ENCODE measurements at places on chromosomes 2 and 18. TPM values are rescaled to one million over a fixed set of nuclear protein-coding genes. Genes with fewer than 3 reads are reported as not detected.

GRCh38 chr2:8638327-8638726 lies 43.5 kb upstream of the ID2 start:
- DNase-seq = no peak

DNA sequence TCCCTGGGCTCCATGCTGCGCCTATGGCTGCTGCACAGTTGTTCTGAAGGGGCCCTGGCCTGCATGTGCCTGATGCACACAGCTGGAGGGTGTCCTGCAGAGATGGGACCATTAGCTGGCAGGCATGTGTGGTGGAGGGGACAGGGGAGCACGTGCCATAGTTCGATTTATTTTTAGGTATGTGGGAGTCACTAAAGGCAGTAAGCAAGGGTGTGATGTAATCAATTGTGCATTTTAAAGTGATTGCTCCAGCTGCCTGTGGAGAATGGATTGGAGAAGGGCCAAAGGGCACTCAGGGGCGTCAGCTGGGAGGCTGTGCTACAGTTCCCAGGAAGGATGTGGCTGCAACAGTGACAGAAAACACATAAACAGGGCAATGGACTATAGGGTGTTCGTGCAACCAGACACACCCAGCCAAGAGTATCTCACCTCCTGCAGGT lies 205.1 kb downstream of the ARL4C start:
- peak; percentile 49 for DNase-seq

GRCh38 chr2:129709956-129710598 lies 269.4 kb upstream of the RAB6C start:
- no peak for DNase-seq

- DNase-seq = peak; percentile 73
Observed at GRCh38 chr2:9984217-9984739, 32.8 kb downstream of the GRHL1 start.

GRCh38 chr2:46042207-46042637 lies 255.0 kb upstream of the EPAS1 start:
- no peak for DNase-seq

- no peak for DNase-seq
Observed at GRCh38 chr2:2561346-2562095, 230.4 kb upstream of the MYT1L start.

DNA sequence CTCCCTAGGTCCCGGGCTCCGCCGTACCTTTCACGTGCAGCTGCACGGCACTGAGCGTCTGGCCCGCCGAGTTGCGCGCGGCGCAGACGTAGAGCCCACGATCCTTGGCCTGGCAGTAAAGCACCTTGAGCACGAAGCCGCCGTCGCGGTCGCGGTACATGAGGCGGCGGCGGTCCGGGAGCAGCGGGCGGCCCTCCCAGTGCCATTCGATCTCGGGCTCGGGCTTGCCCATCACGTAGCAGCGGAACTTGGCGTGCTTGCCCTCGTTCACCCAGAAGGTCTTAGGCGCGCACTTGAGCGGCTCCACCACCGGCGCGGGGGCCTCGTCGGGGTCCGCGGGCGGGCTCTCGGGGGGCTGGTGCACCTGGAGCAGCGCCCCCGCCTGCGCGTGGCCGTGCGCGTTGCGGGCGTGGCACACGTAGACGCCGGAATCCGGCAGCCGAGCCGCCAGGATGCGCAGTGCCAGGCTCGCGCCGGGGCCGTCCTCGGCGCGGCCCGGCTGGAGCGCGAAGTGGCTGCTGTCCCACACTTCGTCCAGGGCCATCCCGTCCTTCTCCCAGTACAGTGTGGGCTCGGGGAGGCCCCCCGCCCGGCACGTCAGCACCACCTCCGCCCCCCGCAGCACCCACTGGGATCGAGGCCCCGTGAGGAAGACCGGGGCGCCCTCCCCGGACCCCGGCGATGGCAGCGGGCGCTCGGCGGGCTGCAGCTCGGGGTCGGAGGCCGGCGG lies 980 bp downstream of the OBSL1 start:
- peak; percentile 50 for DNase-seq

GRCh38 chr2:240494194-240494793 lies 58.8 kb downstream of the GPC1 start:
- DNase-seq = no peak

DNA sequence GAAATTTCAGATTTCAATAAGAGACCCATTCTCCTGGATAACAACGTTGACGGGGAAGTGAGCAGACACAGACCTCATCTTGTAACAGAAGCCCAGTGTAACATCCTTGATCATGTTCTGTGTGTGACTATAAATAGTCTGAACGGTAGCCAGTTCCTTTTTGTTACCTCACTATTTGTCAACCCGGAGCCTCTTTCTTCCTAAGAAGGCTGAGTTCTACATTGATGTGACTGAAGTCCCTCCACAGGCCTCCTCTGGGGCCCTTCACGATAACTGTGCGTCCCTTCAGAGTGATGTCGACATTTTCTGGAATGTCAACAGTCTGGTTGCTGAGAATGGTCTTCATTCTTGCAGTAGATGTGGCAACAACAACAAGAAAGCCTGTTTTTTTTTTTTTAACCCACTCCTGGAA lies 6.3 kb upstream of the PLEKHM3 start:
- DNase-seq = no peak

DNA sequence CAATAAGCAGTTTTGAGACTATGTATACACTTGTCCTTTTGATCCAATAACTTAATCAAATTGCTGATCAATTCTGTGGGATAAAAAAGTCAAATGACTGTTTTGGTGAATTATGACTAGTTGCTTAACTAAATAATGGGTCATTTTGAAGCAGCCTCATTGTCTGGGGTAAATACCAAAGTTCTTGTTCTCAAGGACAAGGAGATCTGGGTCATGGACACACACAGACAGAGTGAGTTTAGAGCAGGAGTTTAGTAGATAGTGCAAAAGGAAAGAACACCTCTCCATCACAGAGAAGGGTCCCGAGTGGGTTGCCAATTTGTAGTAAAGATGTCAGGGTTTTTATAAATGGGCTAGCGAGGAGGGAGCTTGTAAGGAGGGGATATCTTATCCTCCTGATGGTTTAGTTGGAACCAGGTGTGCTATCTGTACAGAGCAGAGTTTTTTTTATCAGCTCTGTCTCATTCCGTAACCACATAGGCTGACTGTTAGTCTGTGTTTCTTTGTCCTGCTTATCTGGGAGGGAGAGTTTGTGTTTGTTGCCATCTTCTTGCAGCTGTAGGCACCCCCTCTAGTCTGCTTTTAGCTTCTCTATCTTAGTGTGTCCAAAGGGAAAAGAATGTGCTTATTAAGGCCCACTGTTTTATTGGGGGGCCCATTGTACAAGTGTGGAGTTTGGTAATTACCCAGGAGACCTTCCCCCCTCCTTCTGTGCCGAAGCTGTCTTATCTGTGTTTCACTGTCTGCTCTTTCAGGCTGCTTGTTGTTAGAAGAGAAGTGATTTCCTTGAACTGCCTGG lies 48.7 kb upstream of the C1GALT1C1L start:
- DNase-seq = no peak

DNA sequence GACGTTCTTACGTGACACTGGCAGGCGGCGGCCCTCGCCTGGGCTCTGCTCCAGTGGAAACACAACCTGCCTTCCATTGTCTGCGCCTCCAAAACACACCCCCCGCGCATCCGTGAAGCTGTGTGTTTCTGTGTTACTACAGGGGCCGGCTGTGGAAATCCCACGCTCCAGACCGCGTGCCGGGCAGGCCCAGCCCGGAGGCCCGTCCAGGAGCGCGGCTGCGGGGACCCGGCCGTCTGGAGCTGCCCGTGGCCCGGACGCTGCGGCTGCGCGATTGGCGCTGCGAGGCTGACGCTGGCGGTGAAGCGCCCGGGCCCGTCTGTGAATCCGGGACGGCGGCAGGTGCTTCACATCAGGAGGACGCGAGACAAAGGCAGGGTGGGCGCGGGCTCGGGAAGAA lies 670.3 kb upstream of the SALL3 start:
- DNase-seq = no peak

DNA sequence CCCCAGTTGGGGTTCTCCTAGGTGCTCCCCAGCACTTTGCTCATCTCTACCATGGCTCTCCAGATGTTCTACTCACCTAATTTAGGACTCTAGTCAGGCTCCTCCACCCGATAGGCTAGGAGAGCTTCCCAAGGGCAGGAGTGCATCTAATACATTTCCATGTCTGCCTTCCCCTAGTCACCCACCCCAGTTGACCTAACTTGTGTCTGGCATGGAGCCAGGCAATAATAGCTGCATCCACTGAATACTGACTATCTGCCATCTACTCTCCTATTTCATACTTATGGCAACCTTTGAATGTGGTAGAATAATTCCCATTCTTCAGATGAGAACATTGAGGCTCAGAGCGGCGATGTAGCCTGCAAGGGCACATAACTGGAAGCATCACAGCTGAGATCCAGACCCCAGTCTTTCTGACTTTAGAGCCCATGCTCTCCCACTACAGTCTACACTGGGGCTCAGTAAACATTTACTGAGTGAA lies 71.8 kb upstream of the YWHAQ start:
- DNase-seq = no peak

- peak; percentile 54 for DNase-seq
Observed at GRCh38 chr2:188884046-188884445, 90.1 kb upstream of the COL3A1 start.

- peak; percentile 30 for DNase-seq
Observed at GRCh38 chr2:207238831-207239701, 73.3 kb upstream of the KLF7 start.

- no peak for DNase-seq
Observed at GRCh38 chr2:56192664-56193305, 9.0 kb downstream of the CCDC85A start.

DNA sequence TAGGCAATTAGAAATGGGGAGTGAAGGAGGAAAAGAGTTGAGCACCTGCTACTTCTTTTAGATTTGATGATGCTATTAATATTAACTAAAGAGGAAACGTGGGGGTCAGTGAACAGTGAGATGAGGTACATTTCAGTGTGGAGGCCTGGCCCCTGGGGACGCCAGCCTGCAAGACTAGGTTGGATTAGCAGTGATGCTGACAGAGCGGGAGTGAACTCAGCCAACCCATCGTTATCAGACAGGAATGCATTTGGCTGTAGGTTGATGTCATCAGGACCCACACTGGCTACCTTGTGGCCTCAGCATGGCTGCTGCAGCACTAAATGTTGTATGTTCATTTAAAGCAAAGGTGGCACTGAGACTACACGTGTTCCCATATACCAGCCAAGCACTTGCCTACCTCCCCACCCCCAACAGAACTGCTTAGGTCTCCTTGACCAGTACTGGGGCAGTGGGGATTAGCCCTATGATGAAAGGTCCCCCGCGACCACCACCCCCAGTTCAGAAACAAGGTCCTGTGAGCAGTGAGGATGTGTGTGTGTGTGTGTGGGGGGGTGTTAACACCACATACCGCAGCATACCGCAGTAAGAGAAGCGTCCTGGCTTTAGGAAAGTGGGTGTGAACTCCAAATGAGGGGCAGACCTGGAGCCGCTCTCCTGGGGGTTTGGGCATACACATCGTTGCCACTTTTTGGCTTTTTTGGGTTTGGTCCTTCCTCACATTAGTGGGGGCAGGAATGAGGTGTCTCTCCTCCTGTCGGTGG lies 26.0 kb downstream of the DGKD start:
- DNase-seq = no peak

- DNase-seq = no peak
Observed at GRCh38 chr2:241532168-241532567, 23.8 kb upstream of the STK25 start.

DNA sequence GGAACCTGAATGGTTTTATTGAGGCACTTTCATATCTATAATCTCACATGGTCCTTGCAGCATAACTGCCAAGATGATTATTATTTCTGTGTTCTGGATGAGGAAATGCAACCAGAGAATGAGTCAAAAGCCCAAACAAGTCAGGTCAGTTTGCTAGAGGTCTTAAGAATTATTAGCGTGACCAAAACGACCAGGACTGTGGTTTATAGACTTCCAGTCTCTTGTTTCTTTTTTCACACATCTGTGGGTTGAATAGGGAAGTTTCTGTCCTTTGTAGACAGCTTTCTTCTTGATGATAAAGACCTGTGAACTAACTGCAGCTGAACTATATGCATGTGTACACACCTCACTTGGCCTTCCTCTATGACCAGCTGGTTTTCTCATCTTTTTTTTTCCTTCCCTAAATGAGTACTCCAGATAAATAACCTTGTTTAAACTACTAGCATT lies 13.9 kb downstream of the ADAM23 start:
- no peak for DNase-seq

DNA sequence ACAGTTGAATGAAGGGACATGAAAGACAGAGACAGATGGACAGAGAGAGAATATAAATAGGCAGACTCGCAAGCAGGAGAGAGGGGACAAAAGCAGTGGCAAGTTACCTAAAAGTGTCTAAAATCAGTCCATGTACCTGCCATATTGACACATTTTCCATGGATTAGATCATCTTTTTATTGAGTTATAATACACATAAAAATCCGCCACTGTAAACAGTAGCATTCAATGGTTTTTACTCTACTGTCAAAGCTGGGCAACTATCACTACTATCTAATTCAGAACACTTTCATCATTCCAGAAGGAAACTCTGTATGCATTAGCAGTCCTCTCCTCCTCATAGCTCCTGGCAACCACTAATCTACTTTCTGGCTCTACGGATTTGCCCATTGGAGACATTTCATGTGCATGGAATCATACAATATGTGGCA lies 10.1 kb downstream of the CFAP210 start:
- DNase-seq = no peak

DNA sequence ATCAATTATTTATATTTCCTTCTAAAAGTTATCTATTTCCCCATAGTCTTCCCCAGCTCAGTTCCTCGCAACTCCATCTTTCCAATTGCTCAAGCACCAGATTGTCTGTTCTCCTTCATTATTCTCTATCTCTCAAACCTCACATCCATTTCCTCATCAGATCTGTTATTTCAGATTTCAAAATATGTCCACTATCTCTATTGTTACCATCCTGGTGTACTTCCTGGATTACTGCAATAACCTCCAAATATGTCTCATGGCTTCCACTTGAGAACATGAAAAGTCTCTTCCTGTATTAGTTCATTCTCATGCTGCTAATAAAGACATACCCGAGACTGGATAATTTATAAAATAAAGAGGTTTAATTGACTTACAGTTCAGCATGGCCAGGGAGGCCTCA lies 641.7 kb upstream of the ZEB2 start:
- DNase-seq = no peak

- DNase-seq = no peak
Observed at GRCh38 chr2:15939556-15939853, 845 bp upstream of the MYCN start.

- no peak for DNase-seq
Observed at GRCh38 chr2:142974288-142975024, 97.0 kb downstream of the KYNU start.

Gene UGT1A8
- not detected for total RNA-seq

Gene PSTPIP2
- total RNA-seq = 2.0 TPM

Gene XIRP2
- total RNA-seq = 82.2 TPM

Gene ARHGAP15
- 11.5 TPM for total RNA-seq

Gene CD8B2
- 0.09 TPM for total RNA-seq

Gene SCN7A
- 57.8 TPM for total RNA-seq

Gene CCBE1
- 2.8 TPM for total RNA-seq

Gene IAH1
- total RNA-seq = 70.3 TPM

Gene MERTK
- total RNA-seq = 4.9 TPM

Gene TMX3
- total RNA-seq = 40.0 TPM

Gene MOCOS
- 0.13 TPM for total RNA-seq

Gene CXCR4
- total RNA-seq = 23.1 TPM

Gene GCKR
- total RNA-seq = not detected

Gene IER3IP1
- 20.0 TPM for total RNA-seq

Gene KLHL30
- 16.2 TPM for total RNA-seq

Gene KCNG3
- total RNA-seq = 0.09 TPM

All from muscle of leg (tissue), 16 donors.